Frontal cortex (tissue), 4 donors: ENCODE measurements at places on chromosomes 12 and 14.

GRCh38 chr12:83140135-83140534 is 453.4 kb downstream of the TMTC2 start:
- DNase-seq, result no peak

GRCh38 chr12:104664351-104664750 is 207.6 kb downstream of the CHST11 start:
- no peak for DNase-seq

GRCh38 chr12:117699575-117699974 is 269.2 kb downstream of the KSR2 start:
- no peak for DNase-seq

- no peak for DNase-seq
These were observed 255.8 kb downstream of the CCDC91 start for GRCh38 chr12:28446031-28446430.

DNA sequence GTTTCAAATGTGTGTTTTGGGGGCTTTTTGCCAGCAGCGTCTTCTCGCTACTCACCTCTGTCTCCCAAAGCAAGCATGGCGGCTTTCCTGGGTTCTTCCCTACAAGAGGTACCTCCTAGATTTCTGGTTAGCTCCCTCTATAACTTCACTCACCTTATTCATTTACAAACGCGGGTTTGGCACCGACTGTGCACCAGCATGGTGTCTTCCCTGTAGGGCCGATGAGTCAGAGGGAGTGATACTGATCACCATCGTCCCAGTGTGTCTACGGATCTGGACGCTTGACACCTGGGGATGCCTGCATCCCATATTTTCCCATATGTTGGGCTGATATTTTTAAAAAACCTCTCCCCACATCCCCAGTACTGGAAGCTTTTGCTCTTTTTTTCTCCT is 8.0 kb upstream of the SERPINA12 start:
- DNase-seq, result no peak

- DNase-seq, result no peak
These were observed 4.8 kb downstream of the TGFB3 start for GRCh38 chr14:75976826-75977581.

DNA sequence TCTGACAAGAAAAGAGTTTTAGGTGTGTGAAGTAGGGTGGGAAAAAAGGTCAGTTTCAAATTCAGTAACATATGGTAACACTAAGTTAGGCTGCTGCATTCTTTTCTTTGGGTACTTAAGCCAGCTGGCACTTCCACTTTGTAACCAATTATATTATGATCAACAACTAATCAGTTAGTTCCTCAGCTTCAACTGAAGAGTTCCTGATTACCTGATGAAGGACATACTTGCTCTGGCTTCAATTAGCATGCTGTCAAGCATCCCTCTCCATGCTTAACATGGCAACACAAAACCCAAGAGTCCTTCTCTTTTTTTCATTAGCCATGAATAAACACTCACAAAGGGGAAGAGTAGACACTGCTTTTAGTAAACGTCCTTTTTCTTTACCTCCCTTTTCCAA is 6.8 kb upstream of the KANSL2 start:
- DNase-seq, result no peak

GRCh38 chr12:123126294-123127181 is 24.4 kb downstream of the PITPNM2 start:
- DNase-seq, result no peak

GRCh38 chr14:49895480-49895879 is 2.6 kb downstream of the ARF6 start:
- no peak for DNase-seq

DNA sequence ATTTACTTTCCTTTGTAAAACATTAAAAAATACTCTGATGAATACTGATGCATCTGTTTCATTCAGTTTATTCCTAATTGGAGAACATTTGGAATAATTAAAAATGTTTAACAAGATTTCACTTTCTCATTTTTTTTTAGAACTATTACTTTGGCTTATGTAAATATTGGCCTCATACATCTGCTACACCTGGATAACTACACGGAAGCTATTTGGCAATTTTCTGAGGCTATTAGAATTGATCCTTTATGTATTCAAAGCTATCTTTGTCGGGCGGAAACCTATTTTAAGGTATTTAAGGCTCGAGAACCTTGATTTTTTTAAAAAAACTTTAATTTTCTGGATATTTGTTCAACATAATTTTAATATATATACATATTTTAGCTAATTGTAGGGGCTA is 196.7 kb downstream of the TTC6 start:
- no peak for DNase-seq

DNA sequence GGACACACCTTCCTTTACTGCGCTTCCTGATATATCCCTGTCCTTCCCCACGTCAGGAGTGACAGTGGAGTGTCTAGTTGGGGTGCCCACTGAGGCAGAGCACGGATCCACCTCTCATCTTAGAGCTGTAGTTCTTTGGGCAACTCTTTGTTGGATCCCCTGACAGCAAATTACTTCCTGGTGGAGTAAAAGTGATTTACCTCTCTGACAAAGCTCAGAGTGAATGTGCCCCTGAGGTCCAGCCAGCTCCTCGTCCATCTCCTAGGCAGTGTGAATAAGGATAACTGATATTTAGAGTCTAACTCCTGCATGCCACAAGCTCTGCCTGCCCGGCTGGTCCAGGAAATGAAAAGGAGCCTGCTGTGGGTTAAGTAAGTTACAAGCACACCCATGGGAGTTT is 16.0 kb downstream of the AHSA1 start:
- DNase-seq, result no peak

- no peak for DNase-seq
These were observed 31.3 kb downstream of the PRKAB1 start for GRCh38 chr12:119699199-119699760.

- no peak for DNase-seq
These were observed 52.1 kb downstream of the VWF start for GRCh38 chr12:6072302-6072752.

DNA sequence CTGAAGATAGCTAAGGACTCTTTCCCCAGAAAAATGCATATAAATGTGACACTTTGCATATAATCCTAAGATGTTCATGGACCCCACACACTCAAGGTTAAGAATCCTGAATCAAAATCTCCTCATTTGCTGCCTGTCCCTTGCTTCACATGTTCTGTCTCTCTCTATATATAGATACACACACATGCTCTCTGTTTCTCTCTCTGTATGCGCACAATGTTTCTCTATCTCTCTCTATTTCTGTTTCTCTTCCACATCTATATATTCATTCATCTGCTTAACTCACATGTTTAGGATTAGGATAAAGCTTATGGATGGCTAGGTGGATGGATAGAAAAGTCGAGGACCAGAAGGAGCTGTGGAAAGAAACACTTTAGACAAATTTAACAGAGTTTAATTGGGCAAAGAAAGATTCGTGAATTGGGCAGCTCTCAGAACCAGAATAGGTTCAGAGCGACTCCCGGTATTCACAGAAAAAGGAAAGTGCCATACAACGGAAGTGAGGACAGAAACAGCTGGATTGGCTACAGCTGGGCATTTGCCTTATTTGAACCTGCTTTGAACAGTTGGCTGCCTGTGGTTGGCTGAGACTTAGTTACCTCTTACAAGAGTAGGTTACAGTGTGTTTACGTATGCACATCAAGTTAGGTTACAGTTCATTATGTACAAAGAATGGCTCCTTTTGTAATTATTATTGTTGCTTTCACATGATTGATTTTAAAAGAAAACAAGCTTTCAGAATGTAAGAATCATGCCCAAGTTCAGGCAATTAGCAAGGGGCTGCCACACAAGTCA is 57.6 kb downstream of the EMP1 start:
- no peak for DNase-seq

DNA sequence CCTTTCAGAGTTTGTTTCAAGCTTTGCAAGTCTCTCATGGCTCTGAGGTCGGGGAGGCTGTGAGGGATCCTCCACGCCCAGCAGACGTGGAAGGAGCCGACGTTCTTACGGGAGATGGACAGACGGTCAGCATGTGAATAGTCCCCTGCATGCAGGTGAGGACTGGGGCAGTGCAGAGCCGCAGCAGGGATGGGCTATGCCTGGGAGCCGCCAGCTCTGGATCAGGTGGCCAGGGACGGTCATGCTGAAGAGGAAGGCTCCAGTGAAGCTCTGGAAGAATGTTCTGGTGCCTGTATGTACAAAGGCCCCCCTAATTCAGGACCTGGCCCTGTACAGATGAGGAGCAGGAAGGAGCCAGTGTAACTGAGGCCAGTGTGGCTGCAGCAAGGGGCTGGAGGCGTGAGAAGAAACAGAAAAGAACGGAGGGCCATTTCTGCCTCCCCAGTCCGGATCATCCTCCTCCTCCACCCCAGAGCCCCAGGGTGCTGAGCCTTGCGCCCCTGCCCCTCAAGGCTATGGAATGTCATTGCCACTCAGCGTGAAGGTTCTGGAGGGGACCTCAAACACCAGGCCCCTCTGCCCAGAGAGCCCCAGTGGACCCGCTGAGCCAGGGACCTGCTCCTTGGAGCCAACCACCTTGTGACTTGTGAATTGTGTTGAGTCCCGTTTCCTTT is 96.8 kb upstream of the DIO3 start:
- no peak for DNase-seq

DNA sequence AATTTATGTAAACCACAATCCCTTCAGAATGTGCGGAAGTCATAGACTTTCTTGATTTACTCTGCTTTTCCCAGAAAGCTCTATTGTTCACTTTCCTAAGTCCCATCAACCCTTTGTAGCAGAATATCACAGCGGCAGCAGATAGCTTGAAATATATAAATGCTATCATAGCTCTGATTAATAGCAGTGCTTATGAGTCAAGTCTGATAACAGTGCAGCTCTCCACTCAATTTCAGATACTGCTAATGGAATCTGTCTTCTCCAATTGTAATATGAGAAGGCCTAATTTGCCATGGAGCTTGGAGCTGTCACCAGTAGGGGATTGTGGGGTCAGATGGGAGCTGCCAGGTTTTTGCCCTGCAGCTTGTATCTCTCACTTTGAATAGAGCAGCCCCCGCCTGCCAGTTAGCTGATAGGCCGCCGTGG is 10.9 kb downstream of the TMEM260 start:
- DNase-seq, result no peak

- DNase-seq, result no peak
These were observed 11.1 kb upstream of the NINJ2 start for GRCh38 chr12:674272-674781.

GRCh38 chr14:106280876-106281275 is 754.5 kb downstream of the TMEM121 start:
- DNase-seq, result no peak

DNA sequence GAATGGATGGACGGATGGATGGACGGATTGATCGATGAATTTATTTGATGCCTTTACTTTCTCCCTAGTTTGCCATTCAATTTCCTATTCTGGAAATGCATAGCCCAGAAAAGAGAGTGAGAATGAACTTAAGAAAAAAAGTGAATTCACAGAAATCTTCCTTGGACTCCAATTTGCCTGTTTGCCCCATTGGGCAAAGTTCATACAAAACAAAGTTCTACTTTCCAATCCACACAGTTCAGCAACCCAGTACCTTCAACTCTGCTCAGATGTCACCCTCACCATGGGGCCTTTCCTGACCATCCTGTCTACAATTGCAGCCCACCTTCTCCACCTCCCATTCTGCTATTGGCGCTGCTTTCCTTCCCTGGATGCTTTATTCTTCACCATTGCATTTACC is 8.2 kb upstream of the NUAK1 start:
- no peak for DNase-seq

DNA sequence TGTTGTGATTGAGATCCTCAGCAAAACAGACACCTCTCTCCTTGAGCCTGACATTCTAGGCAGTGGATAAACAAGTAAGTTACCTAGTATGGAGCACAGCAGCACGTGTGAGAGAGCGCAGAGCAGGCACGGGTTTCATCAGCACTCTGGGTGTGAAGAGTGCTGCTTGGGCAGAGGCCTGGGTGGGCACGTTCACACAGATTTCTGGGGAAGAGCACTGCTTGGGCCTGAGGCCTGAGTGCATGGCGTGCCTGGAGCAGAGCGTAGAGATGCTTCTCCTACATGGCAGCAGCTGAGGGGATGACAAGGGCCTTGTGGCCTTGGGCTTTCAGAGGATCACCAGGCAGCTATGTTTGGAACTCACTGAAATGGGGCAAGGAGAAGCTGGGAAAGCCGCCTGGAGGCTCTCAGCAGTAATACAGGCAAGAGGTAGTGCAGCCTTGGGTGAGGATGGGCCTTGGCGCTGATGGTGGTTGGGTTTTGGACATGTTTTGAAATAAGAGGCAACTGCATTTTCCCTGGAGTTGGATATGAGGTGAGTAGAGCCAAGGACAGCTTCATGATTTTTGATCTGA is 17.6 kb downstream of the CKB start:
- no peak for DNase-seq

GRCh38 chr14:68513137-68513536 is 279.7 kb downstream of the ZFP36L1 start:
- no peak for DNase-seq

GRCh38 chr14:98908050-98908449 is 363.9 kb downstream of the BCL11B start:
- DNase-seq, result no peak

DNA sequence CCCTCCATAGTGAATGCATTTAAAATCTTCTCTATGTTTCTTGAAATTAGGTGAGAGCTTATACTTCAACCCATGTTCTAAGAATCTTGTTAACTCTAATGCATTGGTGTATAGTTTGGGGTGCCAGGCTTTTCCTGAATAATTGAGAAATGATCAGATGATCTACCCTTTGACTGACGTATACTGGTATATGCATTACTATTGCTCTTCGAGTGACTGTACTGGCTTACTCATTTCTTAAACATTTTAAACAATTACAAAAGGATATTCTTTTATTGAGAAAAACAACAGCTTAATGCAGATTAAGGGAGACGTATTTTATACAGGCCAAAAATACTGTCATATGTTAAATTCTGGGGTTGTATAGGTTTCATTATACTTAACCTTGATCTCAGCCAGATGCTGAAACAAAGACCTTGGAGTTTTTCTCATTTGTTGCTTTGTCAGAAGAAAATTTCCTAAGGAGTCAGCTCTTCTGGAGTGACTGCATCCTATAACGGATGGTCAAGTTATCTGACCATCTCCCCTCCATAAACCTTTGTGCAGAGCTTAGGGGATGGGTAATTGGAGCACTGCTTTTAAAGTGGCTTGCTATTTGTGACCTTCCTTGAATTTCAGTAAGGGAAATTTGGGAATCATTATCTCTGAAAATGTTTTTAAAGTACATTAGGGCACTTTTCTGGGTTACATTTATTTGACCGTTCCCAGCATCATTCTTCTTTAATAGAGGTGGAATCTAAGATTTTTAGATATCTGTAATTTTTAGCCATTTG is 507.6 kb downstream of the PCNX1 start:
- DNase-seq, result no peak

- DNase-seq, result no peak
These were observed 426.1 kb downstream of the SOX5 start for GRCh38 chr12:23523339-23523738.

DNA sequence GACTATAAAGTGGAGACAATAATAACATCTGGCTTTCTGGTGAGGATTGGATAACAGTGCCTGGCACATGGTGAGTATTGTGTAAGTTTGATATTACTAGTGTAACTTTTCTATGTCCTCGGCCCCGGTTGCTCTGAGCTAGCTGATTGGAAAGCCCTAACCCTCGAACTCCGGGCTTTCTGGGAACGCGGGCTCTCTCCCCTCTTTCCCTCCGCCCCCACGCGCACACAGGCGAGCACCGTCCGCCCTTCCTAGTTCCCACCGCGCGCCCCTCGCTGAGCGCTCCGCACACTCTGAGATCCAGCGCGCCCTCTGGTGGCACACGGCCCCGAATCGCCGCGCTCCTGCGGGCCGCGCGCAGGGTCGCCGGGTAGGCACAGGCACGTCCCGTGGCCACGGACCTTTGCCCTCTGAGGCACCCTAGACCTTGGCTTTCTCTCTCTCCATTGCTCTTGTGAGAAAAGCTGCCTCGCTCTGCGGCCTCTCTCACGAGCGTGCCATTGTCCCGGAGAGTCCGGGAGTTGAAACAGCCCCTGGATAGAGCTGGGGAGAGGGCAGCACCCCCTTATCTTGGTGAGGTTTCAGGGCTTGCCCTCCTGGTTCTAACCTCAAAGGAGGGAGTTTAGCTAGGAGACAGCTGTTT is 23.2 kb upstream of the ESRRB start:
- peak; percentile 78 for DNase-seq
